ENCODE measurements at places on chromosomes 4 and X.

- DNase-seq: no peak
These were observed 305.9 kb downstream of the IDS start for GRCh38 chrX:149198980-149199732.

GRCh38 chr4:48138936-48139335 lies 4.9 kb upstream of the TXK start:
- no peak for DNase-seq

GRCh38 chr4:95049551-95050233 lies 291.9 kb downstream of the BMPR1B start:
- DNase-seq: no peak

DNA sequence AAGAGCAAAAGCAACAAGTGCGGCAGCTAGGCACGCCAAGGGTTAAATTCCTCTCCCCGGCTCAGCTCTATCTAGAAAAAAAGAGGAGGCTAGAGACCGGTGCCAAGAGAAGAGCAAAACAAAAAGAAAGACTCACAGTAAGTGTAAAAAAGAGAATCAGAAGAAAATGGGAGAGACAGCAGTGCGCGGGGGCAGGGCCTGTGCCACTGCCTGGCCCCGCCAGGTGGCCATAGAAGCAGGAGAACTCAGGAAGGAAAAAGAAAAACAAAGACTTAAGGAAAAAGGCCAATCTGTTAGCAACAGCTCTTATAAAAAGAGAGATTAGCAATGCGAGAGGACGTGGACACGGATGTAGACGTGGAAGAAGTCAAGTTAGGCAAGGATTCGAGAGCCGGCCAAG lies 3.2 kb downstream of the ACOX3 start:
- no peak for DNase-seq

DNA sequence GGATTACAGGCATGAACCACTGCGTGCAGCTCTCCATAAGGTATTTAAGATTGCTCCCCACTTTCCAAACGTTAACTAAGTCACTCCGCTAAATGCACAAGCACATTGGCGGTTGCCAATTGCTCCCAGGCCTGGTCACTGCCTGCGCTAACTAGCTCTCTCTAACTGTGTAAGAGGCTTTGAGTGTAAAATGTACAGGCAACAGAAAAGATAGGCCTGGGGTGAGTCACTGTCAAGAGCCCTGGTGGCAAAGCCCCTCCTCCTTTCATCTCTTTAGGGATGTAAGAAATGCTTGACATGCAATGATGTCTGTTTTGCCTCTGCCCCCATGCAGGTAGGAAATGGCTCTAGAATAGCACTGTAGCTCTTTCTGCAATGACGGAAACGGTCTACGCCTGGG lies 329.7 kb upstream of the GATB start:
- DNase-seq: no peak

DNA sequence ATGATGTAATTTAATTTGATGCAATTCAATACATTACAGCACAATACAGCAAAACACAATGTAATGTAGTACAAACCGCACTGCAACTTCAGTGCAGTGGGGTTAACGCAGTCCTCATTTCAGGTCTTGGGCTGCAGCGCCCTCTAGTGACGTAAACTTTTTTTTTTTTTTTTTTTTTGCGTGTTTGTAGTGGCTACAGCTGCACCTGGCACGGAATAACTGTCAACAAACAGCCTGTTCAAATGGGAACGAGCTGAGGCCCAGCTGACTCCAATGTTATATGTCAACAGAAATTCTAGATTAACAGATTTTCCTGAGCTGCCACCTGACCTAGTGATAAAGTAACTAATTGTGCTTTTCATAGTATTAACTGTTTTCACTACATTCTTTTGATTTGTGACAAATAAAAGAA lies 33.5 kb upstream of the RASSF6 start:
- no peak for DNase-seq

DNA sequence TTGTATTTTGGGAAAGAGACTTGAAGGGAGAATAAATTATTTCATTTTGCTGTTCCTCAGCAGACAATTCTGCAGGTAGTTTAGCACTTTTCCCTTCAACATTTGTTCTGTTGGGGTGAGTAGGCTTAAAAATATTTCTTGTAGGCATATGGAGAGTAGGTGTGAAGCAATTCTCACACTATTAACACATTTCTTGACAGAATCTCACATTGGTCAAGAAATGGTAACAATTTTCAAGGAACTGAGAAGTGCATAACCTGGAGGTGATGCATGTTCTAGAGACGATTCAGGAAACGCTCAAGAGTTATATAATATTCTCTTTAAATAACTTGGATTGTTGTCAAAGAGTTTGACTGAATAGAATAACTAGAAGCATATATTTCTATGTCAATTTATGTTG lies 658.2 kb downstream of the STIM2 start:
- no peak for DNase-seq

GRCh38 chr4:150216726-150217125 lies 138.5 kb downstream of the DCLK2 start:
- no peak for DNase-seq

- no peak for DNase-seq
These were observed 237.6 kb downstream of the FSTL5 start for GRCh38 chr4:161926033-161926828.

DNA sequence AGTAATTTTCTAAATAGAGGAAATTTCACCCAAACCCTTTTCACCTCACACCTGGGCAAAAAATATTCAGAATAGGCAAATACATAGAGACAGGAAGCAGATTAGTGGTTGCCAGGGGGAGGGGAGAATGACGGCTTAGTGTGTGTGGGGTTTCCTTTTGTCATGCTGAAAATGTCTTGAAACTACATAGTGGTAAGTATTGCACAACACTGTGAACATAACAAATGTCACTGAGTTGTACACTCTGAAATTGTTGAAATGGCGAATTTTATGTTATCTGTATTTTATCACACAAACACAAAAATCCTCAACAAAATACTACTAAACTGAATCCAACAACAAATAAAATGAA lies 60.7 kb upstream of the PLAC1 start:
- DNase-seq: no peak

DNA sequence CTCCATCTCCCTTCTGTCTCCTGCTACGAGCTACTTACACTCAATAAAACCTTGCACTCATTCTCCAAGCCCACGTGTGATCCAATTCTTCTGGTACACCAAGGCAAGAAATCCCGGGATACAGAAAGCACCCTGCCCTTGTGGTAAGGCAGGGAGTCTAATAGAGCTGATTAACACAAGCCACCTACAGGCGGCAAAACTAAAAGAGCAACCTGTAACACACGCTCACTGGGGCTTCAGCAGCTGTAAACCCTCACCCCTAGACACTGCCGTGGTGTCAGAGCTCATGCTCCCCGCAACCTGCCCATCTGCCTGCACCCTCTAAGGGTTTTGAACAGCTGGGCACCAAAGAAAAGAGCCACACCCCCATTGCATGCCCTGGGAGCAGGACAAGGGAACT lies 755.4 kb upstream of the HTR2C start:
- DNase-seq: no peak

- peak; percentile 27 for DNase-seq
These were observed 52.4 kb upstream of the TRIM2 start for GRCh38 chr4:153151535-153152455.

DNA sequence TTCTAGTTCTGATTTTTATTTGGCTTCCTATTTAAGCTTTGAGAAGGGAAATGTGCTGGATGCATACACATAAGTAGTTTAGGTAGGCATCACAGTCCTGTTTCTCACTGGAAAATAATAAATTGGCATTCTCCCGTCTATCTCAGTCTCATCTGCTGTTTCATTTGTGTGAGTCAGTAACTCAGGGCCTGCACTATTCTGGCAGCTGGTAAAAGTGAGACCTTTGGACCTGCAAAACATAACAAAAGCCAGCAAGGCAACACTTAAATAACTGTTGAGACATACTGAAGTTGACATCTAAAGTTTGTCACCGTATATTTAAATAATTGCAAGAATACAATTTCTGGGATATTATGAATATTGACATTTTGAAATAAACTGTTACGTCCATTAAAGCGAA lies 8.6 kb upstream of the UBQLN2 start:
- DNase-seq: no peak

Measured in omental fat pad (tissue), 4 donors.